ENCODE measurements at places on chromosomes 5 and 9.

- DNase-seq, result no peak
Observed at GRCh38 chr9:79652598-79652997, 80.8 kb downstream of the TLE4 start.

DNA sequence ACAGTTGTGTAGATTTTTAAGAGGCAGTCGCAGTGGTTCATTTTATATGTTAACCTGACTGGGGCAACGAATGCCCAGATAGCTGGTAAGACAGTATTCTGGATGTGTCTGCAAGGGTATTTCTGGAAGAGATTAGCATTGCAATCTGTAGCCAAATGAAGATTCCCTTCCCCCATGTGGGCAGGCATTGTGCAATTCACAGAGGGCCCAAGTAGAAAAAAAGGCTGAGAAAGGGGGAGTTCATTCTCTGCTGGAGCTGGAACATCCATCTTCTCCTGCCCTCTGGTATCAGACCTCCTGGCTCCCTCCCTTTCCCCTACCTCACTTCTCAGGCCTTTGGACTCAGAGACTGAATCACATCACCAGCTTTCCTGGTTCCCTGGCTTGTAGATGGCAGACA lies 70.6 kb downstream of the TENT4A start:
- DNase-seq, result no peak

- DNase-seq, result no peak
Observed at GRCh38 chr9:93891050-93891449, 64.1 kb downstream of the BARX1 start.

GRCh38 chr9:91532325-91532724 lies 108.7 kb upstream of the NFIL3 start:
- no peak for DNase-seq

- DNase-seq, result no peak
Observed at GRCh38 chr9:33167972-33168461, 881 bp upstream of the B4GALT1 start.

GRCh38 chr5:179376701-179377420 lies 31.6 kb upstream of the ADAMTS2 start:
- no peak for DNase-seq

DNA sequence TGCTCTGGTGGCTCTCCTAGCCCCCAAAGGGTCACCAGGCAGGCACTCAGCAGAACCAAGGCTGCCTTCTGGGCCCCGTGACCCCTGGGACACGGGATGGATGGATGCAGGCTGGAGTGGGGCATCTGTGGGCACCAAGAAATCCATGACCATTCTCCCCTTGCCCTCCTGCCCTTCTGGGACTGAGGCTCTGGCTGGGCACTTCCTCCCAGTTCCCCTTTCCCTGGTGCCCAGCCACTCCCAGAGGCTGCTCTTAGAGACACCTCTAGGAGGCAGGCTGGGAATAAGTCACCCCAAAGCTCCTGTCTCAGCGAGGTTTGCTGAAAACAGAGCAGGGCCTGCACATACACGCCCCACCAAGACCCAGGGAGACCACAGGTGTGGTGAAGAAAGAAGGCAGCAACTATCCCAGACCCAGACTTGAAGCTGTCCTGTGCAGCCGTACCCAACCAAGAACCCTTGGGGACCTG lies 943 bp downstream of the STING1 start:
- DNase-seq, result peak; percentile 49

DNA sequence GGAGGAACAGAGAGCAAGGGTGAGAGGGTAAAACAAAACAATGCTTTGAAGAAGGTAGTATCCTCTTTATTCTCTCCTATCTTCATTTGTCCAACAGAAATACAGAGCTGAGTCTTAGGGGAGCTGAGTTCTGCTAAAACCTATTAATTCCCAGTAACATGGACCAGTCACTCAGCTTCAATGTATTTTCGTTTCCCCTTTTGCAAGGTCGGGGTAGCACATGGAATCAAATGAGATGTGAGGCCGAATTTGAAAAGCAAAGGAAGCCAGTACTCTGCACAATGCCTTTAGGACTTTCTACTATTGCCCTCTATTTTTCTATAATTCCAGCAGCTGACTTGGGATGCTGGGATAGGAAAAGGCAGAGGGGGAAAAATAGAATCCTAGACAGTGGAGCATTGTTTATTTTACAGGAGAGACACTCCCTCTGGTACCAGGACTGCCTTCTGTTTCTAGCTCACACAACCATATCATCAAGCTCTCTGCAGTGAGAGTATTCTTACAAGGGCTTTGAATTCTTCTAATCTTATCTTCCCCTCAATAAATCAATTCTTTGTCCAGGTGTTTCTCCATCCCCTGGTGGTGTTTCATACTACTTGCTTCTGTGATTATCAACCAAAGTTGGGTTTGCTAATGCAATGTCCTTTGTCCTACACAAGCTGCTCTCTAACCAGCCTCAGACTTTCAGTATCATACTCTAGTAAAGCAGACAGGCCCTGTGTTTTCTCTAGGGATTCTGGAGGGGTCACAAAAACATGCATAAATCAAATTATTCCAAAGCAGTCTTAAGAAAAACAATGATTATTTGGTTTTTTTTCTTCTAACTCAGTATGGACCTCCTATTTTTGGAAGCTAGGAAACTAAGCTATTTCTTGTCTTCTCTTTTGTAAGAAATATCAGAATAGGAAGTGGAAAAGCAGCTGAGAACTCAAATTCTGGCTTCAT lies 341.5 kb downstream of the OSTF1 start:
- no peak for DNase-seq

DNA sequence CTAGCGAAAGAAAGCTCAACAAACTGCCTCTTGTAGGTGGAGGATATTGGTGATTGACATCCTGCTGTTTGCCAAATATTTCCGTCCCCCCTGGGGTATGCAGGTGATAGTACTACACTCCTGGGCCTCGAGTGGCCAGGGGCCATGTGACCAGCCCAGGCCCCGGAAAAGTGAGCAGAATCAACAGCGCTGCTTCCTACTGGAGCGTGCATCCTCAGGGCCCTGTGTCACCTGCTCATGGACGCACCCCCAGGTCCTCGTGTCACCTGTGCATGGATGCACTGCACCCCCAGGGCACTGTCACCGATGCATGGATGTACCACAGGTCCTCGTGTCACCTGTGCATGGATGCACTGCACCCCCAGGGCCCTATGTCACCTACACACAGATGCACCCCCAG lies 43.8 kb downstream of the ADAMTS16 start:
- no peak for DNase-seq

DNA sequence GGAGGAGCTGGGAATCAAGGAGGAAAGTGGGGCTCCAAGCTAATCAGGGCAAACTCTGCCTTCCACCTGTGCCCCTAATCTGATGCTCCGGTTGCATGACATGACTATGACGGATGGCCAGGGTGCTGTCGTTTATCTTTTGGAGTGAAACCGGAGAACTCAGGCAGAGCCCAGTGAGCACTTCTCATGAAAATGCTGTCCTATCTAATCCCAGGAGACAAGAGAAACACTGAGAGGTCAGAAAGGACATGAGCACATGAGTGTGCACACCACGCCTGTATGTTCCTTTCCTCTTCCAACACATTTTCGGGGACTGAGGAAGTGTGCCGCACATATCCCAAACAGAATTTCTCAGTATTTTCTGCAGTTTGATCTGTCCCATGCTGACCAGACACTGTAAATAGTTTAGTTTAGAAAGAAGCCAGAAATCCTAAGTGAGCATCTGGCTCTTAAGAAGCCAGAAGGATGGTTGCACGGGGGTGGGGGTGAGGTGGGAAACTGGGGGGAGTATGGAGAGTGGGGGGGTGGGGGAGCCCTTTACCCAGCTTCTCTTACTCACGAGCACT lies 217.1 kb downstream of the TSSK1B start:
- no peak for DNase-seq

DNA sequence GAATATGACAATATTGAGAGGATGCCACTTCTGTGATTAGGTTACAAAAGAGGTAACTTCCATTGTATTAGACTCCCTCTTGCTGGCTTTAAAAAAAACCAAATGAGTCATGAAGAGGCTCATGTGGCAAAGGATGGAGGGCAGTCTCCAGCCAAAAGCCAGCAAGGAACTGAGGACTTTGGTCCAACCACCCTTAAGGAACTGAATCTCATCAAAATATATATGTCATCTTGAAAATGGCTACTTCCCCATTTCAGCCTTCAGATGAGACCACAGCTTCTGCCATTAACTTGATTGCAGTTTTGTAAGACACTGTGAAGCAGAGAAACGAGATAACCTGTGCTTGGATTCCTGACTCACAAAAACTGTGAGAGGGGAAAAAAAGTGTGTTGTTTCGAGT lies 15.5 kb upstream of the TRIM32 start:
- DNase-seq, result no peak

- DNase-seq, result no peak
Observed at GRCh38 chr9:125391704-125392103, 130.1 kb downstream of the GAPVD1 start.

All from activated CD4-positive, alpha-beta T cell treated with anti-CD3 and anti-CD28 coated beads, Interleukin-2, Interleukin-6, amounts not matched to agents 100 ng/mL and 50 ng/mL, durations not matched to agents 16 hours and 8 hours (primary cell).